ENCODE measurements at places on chromosomes 12 and 14.

DNA sequence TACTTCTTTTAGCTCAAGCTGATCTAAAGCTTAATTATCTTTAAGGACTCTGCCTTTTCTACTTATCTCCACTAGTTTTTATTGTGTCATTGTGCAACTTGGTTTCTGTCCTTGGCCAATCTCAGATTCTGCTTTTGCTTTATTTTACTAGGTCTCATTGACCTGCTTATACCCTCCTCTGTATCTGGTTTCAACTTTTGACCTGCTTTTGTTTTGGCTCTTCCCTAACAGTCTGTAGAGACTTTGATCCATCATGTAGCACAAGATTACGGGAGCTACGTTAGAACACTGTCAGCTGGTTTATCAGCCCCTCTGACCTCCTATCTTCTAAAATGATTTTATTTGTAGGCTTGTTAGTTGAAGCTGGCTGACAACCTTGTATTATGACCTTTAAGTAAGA, 43.6 kb downstream of the ZCRB1 start:
- DNase-seq: no peak

- DNase-seq: no peak
Measured at GRCh38 chr14:65072937-65073336, 29.4 kb downstream of the MAX start.

DNA sequence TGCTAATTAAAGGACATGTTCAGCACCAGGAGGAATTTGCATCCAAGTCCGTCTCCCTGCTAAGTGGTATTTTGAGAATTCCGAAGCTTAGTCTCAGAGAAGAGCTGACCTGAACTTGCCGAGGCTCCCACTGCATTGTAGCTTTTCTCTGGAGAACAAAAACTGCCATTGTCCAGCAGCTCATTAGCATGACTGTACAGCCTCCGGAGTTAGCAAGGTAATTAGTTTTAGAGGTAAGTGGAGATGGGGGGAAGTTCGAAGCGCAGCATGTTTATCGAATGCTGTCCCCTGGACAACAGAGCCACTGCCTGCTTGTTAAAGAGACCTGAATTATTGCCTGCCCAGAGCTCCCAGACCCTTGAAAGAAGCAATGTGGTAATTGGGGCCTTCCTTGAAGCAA, 160.3 kb upstream of the PELI2 start:
- DNase-seq: no peak

GRCh38 chr14:22314183-22314820, 274.7 kb downstream of the DAD1 start:
- no peak for DNase-seq

GRCh38 chr12:24360057-24360456, 410.6 kb upstream of the SOX5 start:
- no peak for DNase-seq

GRCh38 chr12:96260231-96260630, 66.1 kb downstream of the ELK3 start:
- no peak for DNase-seq

DNA sequence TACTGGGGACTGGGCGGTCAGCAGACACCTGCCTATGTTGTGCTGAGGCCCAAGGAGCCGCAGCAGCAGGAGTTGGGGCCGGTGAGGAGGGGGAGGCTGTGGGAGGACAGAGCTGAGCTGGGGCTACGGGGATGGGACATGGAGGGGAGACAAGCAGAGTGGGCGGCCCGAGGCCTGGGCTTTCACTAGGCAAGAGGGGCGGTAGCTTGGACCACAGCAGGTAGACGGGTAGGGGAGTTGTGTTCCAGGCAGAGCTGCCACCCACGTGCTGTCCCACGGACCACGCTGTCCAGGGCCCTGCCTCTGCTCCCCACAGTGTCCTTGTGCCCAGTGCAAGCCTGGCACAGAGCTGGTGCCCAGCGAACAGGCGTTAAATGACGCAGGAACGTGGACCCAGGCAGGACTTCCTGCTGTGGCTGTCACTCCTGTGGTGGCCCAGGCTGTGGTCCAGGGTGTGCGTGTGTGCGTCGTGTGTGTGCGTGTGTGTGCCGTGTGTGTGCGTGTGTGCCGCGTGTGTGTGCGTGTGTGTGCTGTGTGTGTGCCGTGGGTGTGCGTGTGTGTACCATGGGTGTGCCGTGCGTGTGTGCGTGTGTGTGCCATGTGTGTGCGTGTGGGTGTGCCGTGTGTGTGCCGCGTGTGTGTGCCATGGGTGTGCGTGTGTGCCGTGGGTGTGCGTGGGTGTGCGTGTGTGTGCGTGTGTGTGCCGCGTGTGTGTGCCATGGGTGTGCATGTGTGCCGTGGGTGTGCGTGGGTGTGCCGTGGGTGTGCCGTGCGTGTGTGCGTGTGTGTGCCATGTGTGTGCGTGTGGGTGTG, 6.8 kb downstream of the CEP170B start:
- DNase-seq: no peak

- no peak for DNase-seq
Measured at GRCh38 chr14:73503648-73504047, 12.9 kb downstream of the RIOX1 start.

GRCh38 chr14:41668356-41668755, 61.7 kb downstream of the LRFN5 start:
- DNase-seq: no peak

- DNase-seq: peak; percentile 28
Measured at GRCh38 chr14:44961151-44961553, 595 bp downstream of the KLHL28 start.

- no peak for DNase-seq
Measured at GRCh38 chr12:96197503-96198272, 3.5 kb downstream of the ELK3 start.

- no peak for DNase-seq
Measured at GRCh38 chr12:107493135-107493494, 192.5 kb upstream of the PWP1 start.

DNA sequence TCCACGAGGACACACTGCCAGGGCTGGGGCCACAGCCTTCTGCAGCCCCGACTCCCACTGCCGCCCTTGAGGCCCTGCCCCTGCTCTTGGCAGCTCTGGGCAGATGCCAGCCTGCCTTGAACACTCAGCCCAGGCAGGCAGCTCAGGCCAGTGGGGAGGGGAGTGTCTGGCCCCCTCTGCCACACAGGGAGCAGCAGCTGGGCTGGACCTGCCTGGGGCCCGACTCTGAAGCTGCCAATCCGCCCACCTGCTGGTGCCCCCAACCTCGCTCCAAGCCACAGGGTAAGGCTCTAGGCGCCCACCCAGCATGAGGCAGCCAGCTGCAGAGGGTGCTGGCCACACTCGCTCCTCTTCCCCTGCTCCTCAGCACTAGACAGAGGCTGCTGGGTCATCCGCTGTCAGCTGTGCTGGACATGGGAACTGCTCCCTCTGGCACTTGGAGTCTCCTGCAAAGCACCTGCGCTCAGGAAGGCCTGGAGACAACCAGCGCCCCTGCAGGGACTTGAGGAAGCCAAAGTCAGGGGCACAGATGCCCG, 24.6 kb upstream of the NUDT14 start:
- DNase-seq: no peak

DNA sequence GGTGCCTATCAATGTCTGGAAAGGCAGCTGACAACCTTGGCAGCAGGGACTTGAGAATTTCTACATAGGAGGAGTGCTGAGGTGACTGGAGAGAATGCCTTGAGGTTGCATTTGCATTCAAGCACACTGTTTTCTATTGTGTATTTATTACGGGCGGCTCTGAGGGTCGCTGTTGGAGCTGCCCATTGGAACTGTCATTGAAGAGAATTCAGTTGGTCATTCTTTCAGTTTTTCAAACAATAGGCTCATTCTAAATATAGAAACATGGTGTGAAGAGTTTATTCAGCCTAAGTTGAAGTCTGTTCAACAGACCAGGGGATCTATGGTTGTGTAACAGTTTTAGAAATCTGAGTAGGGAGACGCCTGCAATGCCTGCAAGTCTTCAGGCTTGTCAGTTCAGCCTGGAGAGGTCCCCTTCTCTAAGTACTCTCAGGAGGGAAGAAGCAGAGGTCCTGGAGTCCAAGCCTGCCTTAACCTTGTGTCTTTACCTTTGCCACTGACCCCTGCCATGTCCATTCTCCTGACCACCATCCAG, 9.8 kb upstream of the ABHD12B start:
- DNase-seq: no peak

- DNase-seq: no peak
Measured at GRCh38 chr12:109277899-109278762, 31.0 kb downstream of the FOXN4 start.

- no peak for DNase-seq
Measured at GRCh38 chr14:22084393-22085281, 411.0 kb upstream of the OR4E1 start.

- no peak for DNase-seq
Measured at GRCh38 chr12:55492078-55492477, at the start of gene OR6C68. OR6C68 (plus strand) TSS chr12:55492378; CDS start chr12:55492378, 0 bp downstream.

GRCh38 chr12:26044007-26044394, 80.8 kb downstream of the BHLHE41 start:
- no peak for DNase-seq

DNA sequence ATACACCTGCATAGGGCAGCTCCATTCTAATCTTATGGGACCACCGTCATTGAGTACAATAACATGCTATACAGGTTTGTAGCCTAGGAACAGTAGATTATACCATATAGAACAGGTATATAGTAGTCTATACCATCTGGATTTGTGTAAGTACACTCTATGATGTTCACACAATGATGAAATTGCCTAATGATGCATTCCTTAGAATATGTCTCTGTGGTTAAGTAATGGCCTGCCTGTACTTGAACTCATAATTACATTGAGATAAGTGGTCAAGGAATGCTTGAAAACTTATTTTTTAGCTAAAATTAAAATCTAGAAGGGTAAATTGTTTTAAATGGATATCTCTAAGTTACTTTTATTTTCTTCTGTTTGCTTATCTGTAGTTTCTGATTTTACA, 152.7 kb downstream of the SRGAP1 start:
- no peak for DNase-seq

GRCh38 chr14:85413836-85414526, 116.0 kb upstream of the FLRT2 start:
- no peak for DNase-seq

- no peak for DNase-seq
Measured at GRCh38 chr14:39576258-39576657, 144.0 kb upstream of the FBXO33 start.

DNA sequence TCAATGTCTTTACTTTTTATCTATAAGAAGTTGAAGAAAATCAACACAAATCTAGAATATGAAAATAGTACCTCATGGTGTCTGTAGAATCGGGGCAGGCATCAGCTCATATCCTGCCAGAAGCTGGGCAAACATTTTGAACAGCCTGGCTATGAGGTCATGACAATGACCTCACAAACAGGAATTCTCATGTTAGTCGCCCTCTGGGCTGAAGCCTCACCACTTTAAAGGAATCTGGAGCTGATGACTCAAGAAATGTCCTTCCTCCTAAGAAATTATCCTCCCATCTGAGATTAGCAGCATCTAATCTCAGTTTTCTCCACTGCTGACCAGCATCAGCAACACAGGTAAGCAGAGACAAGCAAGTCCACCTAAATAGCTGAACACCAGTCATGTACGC, 27.1 kb downstream of the CLIP1 start:
- no peak for DNase-seq

GRCh38 chr12:120110550-120111501, 5.7 kb downstream of the RAB35 start:
- DNase-seq: no peak

- DNase-seq: no peak
Measured at GRCh38 chr12:94560431-94561221, 89.7 kb downstream of the TMCC3 start.

GRCh38 chr12:25126746-25127145, 68.2 kb downstream of the DNAI7 start:
- no peak for DNase-seq

DNA sequence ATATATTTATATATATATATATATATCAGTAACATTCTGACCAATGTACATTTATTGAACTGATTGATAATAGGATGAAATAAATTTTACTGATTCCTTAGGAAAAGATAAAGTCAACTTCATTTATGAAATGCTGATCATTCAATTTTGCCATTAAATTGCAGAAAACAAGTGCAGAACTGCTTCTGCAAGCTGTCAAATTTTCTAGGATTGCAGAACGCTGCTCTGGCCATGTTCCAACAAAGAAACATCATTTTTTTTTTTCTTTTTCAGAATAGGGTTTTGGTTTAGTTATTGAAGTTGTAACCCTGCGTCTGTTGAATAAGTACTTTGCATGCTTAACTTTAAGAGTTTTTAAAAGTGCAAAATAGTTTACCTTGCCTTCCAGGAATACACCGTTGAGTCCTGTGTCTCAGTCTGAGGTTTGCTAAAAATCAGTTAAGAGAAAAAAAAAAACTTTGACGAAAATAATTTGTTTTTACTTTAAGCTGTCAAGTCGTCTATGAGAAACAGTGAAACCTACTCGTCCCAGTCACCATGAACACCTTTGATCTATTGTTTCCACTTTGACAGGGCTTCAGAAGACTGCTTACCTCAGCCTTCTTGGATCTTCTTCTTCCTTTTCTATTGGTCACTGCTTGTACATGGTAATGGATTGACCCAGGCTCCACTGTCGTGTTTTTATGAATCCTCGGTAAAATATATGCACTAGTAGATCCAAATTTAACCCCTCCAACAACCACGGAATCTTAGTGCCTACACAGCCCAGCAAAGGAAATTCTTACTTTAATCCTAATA, at the start of gene KERA:
KERA (minus strand) TSS at position 657 of the 798 bp plus-strand sequence. CDS start 1,743 bp downstream, outside the sequence.
- DNase-seq: no peak

GRCh38 chr12:71591601-71592000, 72.0 kb downstream of the ZFC3H1 start:
- DNase-seq: no peak

DNA sequence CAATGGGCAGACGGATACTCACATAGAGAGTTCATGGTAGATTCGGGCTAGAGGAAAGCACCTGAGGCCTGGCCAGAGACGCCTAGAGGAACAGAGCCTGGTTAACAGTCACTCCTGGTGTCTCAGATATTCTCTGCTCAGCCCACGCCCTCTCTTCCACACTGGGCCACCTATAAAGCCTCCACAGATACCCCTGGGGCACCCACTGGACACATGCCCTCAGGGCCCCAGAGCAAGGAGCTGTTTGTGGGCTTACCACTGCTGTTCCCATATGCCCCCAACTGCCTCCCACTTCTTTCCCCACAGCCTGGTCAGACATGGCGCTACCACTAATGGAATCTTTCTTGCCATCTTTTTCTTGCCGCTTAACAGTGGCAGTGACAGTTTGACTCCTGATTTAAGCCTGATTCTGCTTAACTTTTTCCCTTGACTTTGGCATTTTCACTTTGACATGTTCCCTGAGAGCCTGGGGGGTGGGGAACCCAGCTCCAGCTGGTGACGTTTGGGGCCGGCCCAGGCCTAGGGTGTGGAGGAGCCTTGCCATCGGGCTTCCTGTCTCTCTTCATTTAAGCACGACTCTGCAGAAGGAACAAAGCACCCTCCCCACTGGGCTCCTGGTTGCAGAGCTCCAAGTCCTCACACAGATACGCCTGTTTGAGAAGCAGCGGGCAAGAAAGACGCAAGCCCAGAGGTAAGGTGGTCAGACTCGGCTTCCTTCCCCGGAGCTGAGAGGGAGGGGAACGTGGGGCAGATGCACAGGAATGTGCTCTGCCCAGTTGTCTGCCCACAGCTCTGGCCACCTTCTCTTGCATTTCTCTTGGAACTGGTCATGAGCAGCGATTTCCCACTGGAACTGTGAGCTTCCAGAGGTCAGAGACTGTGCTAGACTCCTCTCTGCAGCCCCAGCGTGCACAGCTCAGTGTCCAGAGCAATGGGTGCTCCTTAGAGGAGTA, at the start of gene CD4:
CD4 (plus strand) TSS at position 557 of the 953 bp plus-strand sequence. CDS start 10,611 bp downstream, outside the sequence.
- DNase-seq: no peak

Measured in stimulated activated CD8-positive, alpha-beta memory T cell treated with anti-CD3 and anti-CD28 coated beads, Interleukin-15, amount 100 ng/mL, for 4 hours (primary cell).